Stimulated activated CD4-positive, alpha-beta T cell treated with anti-CD3 and anti-CD28 coated beads, Interleukin-1b, Interleukin-23, amount 100 ng/mL, for 1 hour (primary cell): ENCODE measurements at places on chromosomes 4 and X.

DNA sequence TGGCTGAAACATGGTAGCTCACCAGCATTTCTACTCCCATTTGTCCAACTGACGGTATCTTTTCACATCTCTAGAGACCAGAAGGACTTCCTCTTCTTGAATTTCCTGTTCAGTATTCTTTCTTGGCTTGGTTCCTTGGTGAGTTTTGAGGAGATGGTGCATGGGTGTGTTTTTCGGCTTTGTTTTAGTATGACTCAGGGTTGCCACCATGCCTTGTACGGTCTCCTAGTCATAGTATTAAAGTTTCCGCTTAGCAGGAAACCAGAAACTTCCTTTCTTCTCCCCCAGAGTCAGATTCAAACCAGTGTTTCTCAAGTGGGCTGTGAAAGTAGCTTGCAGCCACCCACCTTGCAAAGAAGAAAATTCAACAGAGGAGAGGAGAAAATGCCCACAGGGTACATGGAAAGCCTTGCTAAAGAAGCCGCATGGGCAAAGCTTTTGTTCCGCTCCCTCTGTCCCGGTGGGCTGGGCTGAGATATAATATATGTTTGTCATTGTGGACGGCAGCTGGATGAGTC is 5.7 kb downstream of the CD99 start:
- peak; percentile 32 for DNase-seq

- DNase-seq: no peak
Measured at GRCh38 chr4:165464813-165465381, 86.1 kb downstream of the CPE start.

GRCh38 chr4:57280481-57280880 is 170.3 kb upstream of the IGFBP7 start:
- DNase-seq: no peak

GRCh38 chr4:184453365-184454160 is 20.8 kb downstream of the IRF2 start:
- DNase-seq: no peak

DNA sequence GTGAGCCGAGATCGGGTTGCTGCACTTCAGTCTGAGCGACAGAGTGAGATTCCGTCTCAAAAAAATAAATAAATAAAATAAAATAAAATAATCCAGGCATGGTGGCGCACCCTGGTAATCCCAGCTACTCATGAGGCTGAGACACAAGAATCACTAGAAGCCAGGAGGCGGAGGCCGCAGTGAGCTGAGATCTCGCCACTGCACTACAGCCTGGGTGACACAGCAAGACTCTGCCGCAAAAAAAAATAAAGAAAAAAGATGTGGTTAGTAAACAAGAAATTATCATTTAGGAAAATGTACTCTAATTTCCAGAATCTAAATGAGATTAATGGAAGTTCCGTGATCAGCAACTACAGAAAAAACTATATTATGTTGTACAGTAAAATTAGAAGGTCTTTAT is 14.5 kb upstream of the LRBA start:
- DNase-seq: no peak

DNA sequence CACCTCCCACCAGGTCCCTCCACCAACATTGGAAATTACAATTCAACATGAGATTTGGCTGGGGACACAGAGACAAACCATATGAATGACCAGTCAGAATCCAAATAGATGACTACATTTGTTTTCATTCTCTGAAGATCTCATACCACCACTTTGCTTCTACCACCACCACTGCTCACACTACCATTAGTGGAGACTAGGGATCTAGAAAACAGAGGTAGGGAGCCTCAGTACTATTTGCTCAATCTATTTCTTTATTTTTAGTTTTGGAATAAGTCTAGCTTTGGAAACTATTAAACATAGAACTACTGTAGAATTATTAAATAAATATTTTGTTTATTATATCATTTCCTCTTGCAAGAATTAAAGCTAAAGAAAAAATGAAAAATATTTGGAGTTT is 727.9 kb downstream of the CCSER1 start:
- DNase-seq: no peak

- DNase-seq: no peak
Measured at GRCh38 chr4:86306816-86307215, 53.0 kb downstream of the MAPK10 start.

- no peak for DNase-seq
Measured at GRCh38 chr4:113952452-113953029, 26.9 kb downstream of the ARSJ start.
